ENCODE measurements at places on chromosomes 2 and 18.

DNA sequence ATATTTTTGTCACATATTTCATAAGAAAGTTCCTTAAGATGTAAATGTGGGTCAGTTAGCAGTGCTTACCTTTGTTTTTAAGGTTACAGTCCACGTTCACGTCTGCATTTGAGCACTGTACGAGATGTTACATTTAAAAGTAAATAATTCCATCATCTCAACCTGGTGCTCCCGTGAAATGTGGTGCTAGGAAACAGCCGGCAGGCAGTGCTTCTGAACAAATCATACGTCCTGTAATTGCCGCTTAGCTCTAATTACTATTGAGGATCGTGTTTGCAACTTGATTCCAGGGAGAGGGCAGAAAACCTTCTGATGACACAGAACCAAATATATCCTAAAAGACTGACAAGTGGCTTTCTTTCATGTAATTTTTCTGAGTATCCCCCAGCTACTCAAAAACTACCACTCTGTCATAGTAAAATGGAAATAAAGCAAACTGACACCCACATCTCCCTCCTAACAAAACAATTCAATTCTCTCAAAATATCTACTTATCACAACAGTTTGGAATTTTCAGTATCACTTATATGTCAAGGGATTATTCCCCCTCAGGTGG, 297.8 kb upstream of the SESTD1 start:
- no peak for DNase-seq

GRCh38 chr2:231189571-231190495, 8.6 kb upstream of the ARMC9 start:
- peak; percentile 76 for DNase-seq

GRCh38 chr2:4424153-4424552, 720.8 kb downstream of the DCDC2C start:
- DNase-seq: no peak

GRCh38 chr2:84628486-84628885, 112.2 kb downstream of the DNAH6 start:
- no peak for DNase-seq

GRCh38 chr2:125004106-125004800, 979.2 kb downstream of the CNTNAP5 start:
- DNase-seq: no peak

DNA sequence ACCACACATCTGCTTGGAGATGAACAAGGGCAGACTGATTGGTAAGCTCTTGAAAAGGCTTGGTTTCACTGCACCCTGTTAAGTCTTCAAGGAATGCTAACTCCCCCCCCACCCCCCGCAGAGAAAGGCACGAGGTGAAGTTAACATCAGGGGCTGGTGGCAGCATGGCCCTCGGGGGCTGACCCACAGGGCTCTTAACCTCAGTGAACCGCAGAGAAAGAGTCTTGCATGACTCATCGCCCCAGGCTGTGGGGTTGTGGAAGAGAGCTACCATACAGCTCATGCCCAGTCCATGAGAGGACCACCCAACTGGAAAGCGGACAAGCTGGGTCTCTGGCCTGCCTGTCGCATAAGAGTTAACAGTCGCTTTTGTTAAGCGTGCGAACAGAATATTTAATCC, 10.6 kb upstream of the CEP68 start:
- no peak for DNase-seq

DNA sequence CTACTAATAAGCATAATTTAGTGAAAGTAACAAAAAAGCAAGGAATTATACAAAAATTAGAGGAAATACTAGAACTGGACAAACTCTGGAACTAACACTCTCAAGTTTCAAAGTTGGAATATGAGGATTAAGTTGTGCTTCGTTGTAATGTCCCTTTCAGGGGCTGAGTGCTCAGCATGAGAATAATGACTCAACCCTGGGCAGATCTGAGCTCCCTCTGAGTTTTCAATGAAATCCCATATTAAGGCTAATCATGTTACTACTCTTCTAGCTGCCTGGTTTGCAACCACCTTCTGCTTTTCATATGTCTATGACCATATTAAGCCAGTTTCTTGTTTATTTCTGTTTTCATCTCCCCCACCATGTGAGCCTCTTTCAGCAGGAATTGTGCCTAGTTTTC, 274.9 kb upstream of the LRRTM4 start:
- DNase-seq: no peak

DNA sequence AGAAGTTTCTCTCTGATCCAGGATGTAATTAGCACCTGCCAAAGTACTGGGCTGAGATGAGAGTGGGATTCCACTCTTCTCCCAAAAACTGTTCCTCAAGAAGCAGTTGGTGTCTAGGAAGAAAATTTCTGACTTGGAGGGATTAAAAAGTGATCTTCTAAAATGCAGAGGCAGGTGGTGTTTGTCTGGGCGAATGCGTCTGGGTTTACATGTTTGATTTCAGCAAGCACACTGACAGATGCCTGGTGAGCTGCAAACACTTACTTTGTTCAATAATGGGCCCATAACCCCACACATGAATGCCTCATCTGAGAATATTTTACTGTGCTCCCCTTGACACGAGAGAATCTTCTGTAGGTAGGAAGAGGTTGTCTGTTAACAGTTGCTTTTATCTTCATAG, 24.3 kb upstream of the KCNF1 start:
- no peak for DNase-seq

GRCh38 chr2:172457536-172457935, 30.1 kb downstream of the ITGA6 start:
- no peak for DNase-seq

Measured in Right ventricle myocardium inferior (tissue), 1 donor.